ENCODE measurements at places on chromosomes 5 and 9.

- DNase-seq = no peak
These were observed 123.9 kb downstream of the SV2C start for GRCh38 chr5:76207120-76207519.

GRCh38 chr5:169716287-169716686 lies 79.2 kb downstream of the DOCK2 start:
- DNase-seq = no peak

DNA sequence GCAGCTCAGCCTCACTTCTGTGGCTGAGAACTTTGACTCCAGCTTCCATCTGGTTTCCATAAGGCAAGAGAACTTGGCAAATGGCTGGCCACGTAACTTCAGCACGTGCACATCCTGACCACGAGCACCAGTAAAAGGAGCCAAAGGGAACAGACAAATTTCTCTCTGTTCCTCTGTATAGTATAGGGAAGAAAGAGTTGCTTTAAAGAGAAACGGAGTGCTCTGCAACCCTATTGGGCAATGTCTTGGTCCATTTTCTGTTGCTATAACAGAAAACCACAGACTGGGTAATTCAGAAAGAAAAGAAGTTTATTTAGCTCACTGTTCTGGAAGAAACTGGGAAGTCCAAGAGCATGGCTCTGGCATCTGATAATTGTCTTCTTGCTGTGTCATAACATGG lies 558.7 kb downstream of the ACTL7B start:
- no peak for DNase-seq

DNA sequence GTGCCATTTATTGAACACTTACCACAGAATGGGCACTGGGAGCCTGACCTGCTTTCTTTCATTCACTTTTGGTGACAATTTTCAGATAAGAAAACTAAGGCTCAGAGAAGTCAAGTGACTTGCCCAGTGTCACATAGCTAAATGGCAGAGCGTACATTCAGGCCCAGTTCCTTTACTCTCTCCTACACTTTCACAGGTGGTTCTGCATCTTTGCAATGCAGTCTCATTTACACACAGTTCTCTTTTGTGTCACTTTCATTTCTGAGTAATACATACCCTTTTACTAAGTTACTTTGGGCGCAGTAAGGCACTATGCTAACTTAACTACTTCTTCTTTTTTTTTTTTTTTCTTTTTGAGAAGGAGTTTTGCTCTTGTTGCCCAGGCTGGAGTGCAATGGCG lies 8.3 kb downstream of the NFIL3 start:
- DNase-seq = peak; percentile 59

- no peak for DNase-seq
These were observed 12.8 kb downstream of the BASP1 start for GRCh38 chr5:17230191-17230590.

- peak; percentile 88 for DNase-seq
These were observed 42.8 kb downstream of the SNX30 start for GRCh38 chr9:112793213-112793810.

GRCh38 chr5:147756566-147756965 lies 26.0 kb downstream of the JAKMIP2 start:
- DNase-seq = no peak

DNA sequence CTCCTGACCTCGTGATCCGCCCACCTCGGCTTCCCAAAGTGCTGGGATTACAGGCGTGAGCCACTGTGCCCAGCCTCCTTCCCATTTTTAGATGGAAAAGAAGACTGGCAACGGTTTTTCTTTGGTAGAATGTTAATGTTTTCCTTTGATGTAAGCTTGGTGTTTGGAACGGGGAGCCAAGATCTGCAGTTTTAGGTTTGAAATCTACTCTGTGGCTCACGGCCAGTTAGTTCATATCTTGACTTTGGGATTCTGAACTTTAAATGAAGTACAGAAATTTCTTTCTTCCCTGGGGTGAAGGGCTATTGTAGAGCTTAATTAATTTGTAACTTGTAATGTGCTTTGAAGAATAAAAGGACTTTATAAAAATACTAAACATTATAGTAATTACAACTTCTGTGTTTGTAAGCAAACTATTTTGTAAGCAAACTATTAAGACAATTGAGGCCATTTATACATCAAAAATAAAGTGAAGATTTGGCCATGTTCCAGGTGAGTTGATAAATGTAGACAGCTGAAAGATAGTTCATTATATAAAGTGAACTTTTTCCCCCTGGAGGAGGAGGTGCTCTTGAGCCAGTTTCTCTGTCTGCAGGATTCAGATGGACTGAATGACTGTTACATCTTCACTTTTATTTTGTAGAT lies 117.1 kb upstream of the TUT7 start:
- no peak for DNase-seq

GRCh38 chr5:172686539-172687390 lies 45.7 kb downstream of the NEURL1B start:
- DNase-seq = no peak

- no peak for DNase-seq
These were observed 117.2 kb upstream of the RGMB start for GRCh38 chr5:98656125-98656795.

DNA sequence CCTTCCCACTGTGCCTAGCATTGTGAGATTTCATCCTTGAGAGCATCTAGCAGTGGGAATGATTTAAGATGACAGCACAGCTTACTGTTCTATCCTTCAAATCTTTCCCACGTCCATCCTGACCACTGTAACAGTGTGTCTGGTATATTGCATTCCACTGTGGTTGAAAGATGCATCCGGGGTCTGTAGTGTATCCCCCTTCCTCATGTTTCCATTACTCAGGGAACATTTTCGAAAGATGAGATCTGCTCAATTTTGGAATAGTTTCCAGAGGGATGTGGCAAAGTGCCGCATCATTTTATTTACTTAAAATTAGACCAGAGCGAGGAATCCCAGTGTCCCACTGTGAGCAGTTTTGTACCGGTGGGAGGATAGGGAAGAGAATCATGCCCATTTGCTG lies 407.1 kb upstream of the PAPPA start:
- DNase-seq = no peak

DNA sequence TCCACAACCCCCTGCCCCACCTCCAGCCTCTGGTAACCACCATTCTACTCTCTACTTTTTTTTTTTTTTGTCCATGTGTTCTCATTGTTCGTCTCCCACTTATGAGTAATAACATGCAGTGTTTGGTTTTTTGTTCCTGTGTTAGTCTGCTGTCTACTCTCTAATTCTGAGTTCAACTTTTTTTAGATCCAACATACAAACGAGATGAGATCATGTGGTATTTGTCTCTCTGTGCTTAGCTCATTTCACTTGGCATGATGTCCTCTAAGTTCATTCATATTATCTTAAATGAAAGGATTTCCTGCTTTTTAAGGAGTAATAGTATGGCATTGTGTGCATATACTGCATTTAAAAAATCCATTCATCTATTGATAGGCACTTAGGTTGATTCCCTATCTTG lies 130.9 kb downstream of the NMUR2 start:
- no peak for DNase-seq

- DNase-seq = no peak
These were observed 10.2 kb downstream of the CEP72 start for GRCh38 chr5:622359-622758.

DNA sequence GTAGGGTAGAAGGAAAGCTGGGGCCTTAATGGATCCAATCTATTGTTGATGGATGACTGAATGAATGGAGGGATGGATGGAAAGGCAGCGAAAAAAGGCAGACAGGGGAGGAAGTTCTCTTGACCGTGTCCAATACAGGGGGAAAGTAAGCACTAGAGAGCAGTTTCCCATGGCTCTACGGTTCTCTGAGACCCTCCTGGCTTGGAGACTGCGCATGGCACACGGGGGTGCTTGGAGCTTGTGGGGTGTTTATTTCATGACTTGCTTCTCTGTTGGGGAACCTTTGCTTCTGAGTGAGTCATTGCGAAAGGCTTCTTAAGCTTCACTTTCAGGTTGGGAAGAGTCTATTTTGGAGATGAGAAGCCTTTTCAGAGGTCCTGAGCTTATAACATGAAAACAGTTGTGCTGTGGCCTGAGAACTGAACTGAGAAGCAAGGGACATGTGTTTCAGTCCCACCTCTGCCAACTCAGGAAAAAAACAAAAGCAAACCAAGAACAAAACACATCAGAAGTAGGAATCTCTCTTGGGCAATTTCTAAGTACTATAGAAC lies 12.8 kb upstream of the TEX48 start:
- DNase-seq = peak; percentile 91

DNA sequence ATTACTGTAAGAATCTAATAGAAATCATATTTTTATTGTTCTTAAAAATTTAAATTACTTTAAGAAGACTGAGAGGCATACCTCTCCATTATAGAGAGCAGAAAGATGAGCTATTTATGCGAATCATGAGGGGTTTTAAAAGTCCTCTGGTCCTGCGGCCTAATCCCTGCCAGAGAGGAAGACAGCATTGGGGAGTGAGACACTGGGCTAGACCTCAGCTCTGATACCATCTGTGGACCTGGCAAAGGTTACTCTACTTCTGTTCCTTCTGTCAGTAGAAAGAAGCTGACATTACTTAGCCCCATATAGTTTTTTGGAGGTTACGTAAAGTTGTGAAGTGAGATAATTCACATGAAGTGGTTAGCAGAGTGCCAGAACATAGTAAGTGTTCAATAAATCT lies 103.6 kb downstream of the CCDC192 start:
- no peak for DNase-seq

DNA sequence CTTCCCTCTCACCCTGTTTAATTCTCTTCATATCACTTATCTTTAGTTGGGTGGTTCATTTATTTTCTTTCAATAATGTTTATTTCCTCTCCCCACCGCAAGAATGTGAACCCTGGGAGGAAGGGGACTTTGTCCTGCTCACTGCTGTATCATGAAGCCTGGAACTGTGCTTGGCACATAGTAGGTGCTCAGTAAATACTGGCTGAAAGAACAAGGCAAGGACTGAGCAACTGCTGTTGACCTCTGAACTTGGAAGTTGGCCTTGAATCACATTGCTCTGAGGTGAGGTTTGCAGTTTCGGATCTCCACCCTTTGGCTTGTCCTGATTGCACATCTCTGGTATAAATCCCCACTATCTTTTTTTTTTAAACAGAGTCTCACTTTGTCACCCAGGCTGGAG lies 22.0 kb upstream of the PTGS1 start:
- DNase-seq = no peak

- DNase-seq = no peak
These were observed 34.7 kb downstream of the DIRAS2 start for GRCh38 chr9:90607701-90608516.

- peak; percentile 17 for DNase-seq
These were observed 408.9 kb upstream of the SMARCA2 start for GRCh38 chr9:1606253-1606652.

- peak; percentile 71 for DNase-seq
These were observed 722 bp downstream of the CDC42SE2 start for GRCh38 chr5:131264451-131265099.

DNA sequence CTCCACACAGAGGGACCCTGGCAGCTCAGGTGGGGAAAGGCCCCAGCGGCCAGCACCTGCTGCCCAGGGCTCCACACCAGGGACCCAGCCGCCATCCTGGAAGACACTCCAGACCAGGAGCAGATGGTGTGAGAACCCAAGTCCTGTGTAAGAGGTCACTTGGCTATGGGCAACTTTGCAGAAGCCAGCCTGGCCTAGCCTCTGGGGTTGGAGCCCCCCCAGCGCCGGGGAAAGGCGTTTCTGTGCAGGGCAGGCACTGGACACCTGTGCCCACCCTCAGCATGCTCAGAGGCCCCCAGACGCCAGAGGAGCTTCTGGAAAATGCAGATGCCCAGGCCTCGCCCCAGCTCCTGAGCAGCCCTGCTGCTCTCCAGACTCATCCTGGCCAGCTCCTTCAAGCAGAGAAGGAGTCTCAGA lies 34.0 kb downstream of the RASGEF1C start:
- no peak for DNase-seq

- no peak for DNase-seq
These were observed 70.5 kb downstream of the SMIM23 start for GRCh38 chr5:171855798-171856763.

DNA sequence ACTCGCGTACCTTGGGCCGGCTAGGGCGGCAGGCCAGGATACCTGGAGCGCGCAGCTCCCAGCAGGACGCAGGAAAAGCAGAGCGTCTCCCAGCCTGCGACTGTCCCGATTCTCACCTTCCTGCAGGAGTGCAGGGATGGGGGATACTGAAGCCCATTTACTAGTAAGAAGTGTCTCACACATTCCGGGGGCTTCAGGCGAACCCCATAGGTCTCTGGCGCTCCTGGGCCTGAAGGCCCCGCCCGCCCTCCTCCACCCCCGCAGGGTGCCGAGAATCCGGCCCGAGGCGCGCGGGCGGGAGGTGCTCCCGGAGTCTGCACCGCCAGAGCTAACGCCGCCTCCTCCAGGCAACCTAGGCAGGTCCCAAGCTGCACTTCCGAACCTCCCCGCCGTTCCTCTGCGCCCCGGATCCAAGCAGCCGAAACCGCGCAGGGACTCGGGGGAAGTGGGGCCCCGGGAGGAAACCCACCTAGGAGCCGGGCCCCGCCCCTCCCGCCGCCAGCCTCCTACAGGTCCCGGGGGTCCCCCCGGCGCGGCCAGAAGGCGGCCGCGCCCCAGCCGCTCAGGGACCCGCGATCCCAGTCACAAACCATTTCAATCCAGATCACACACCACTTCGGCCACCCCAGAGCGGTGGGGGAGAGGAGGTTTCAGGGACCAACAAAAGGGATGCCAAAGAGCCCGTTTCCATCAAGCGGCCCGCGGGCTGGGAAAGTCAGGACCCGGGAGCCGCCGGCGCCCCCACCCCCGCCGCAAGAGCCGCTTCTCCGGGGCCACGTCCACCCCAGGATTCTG lies 1.2 kb downstream of the ROR2 start:
- DNase-seq = no peak

- no peak for DNase-seq
These were observed 183.3 kb downstream of the DEPDC1B start for GRCh38 chr5:60516688-60517087.

DNA sequence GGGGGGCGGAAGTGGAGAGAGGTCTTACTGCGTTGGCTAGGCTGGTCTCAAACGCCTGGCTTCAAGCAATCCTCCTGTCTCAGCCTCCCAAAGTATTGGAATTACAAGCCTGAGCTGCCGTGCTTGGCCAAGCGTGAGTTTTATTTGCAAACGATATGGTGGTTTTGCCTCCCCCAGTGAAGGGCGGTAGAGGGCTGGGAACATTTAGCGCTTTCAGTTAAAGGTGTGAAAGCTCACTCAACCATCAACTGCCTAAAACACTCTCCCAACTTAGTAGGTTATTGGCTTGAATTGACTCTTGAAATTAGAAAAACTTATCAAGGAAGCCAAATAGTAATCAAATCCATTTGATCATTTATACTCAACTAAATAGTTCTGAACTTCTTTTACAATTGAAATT lies 156.3 kb downstream of the ESM1 start:
- no peak for DNase-seq

- DNase-seq = no peak
These were observed 37.2 kb downstream of the SAR1B start for GRCh38 chr5:134595458-134595838.

GRCh38 chr5:172770374-172770674 lies 671 bp downstream of the DUSP1 start:
- no peak for DNase-seq

- peak; percentile 22 for DNase-seq
These were observed 49.8 kb downstream of the EBF1 start for GRCh38 chr5:159049844-159050315.
